Anterior cingulate cortex (tissue), 58 donors: ENCODE measurements at places on chromosomes 6 and 20.

GRCh38 chr6:20169119-20169557 is 43.1 kb downstream of the MBOAT1 start:
- DNase-seq: no peak

GRCh38 chr6:130893277-130893676 is 66.1 kb downstream of the SMLR1 start:
- no peak for DNase-seq

GRCh38 chr6:133085896-133086295 is 155.3 kb upstream of the EYA4 start:
- no peak for DNase-seq

GRCh38 chr20:45179166-45179565 is 4.5 kb downstream of the PI3 start:
- DNase-seq: no peak

DNA sequence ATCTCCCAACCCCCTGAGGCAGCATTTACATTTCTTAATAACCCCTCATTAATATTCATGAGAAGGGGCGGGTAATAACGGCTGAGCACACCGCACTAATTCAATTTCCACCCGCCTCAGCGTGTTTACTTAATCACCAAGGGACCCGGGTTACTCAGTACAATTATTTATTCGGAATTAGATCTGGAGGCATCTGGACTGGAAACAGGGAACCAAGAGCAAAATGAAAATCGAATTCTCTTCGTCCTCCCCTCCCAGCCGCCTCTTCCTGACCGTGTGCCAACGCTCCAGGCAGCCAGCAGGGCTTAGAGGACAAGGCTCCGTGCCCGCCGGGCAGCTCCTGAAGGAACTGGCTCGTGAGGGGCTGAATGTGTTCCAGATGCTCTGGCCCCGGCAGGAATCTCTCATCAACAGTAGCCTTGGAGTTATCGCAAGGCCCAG is 23.5 kb upstream of the CTNNBL1 start:
- peak; percentile 4 for DNase-seq

DNA sequence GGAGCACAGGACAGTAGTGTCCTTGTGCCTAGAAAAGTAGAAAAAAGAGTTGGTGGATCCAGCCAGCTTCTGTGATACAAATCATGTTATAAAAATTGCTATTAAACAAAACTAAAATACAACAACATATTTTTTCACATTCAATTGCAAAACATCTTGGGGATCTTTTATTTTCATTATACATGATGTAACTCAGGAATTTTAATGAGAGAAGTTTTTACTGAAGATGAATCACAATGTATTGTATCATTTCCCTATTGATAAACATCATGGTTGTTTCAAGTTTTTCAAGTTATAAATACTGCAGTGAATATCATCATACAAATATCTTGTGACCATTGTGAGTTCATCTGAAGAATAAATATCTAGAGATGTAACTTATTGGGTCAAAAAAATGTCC is 608.0 kb downstream of the PHF3 start:
- no peak for DNase-seq
